Stimulated activated CD8-positive, alpha-beta memory T cell treated with anti-CD3 and anti-CD28 coated beads, Interleukin-7, amount 100 ng/mL, for 24 hours (primary cell): ENCODE measurements at places on chromosomes 2 and 18.

DNA sequence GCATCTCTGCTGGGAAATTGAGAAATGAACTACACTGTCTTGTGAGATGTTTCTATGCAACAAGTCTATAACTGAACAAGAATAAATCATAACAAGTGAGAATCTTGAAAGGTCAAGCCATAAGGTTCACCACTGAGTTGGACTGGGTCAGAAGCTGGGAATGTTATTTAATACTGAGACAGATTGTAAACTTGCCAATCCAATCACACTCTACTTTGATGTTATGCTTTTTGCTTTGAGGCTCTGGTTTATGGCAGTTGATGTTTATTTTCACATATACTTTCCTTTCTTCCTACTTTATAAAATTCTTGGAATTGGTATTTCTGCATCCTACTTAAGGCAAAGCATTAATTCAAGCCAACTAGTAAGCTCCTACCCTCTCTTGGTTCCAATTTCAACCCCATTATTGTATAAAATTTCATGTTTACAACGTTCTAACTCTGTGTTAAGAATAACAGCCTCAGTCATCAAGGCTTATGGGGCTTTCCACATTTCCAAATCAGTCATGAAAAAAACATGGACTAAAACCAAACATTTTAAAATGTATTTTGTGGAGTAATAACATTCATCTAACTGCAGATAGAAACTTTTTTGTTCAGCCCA is 533.4 kb downstream of the NYAP2 start:
- DNase-seq = no peak

DNA sequence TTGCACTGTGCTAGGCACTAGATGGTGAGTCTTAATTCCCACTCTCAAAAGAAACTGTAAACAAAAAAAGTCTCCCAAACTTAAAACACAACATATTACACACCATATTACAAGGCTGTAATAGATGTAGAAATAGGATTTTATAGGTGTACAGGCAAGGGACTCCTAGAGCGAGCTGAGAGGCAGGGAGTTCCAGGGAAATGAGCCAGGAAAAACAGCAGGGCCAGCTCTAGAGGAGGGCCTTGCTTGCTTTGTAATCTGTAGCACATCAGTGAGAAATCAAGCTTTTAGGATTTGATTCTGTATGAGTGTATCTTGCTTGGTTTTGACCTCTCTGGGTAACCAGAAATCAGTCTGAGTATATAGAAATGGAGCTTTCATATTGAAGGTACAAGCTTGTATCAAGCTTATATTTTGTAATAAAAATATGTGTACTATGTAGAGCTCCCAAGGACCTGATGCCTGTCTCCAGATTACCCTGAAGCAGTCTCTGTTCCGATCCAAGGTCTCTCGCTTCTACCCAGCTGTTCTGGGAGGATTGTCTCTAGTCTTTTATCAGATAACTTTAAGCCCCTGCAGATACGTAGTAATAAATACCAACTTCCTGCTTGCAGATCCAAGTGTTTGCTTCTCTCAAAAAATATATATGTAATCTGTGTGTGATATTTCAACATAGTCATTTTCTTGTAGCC is 73.0 kb downstream of the MYO1B start:
- no peak for DNase-seq

DNA sequence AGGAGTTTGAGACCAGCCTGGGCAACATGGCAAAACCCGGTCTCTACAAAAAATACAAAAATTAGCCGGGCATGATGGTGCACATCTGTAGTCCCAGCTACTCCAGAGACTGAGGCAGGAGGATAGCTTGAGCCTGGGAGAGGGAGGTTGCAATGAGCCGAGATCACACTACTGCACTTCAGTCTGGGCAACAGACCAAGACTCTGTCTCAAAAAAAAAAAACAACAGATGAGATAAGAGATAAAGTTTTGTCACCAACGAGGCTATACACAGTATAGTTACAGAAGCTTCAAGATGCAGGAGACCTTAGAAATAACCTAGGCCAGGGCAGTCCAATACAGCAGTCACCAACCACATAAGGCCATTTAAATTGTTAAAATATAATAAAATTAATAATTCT is 9.4 kb downstream of the FAM124B start:
- DNase-seq = no peak

- DNase-seq = no peak
These were observed 79.7 kb downstream of the COBLL1 start for GRCh38 chr2:164761737-164762460.

- no peak for DNase-seq
These were observed 71.3 kb downstream of the PPP1R1C start for GRCh38 chr2:182057002-182057401.

DNA sequence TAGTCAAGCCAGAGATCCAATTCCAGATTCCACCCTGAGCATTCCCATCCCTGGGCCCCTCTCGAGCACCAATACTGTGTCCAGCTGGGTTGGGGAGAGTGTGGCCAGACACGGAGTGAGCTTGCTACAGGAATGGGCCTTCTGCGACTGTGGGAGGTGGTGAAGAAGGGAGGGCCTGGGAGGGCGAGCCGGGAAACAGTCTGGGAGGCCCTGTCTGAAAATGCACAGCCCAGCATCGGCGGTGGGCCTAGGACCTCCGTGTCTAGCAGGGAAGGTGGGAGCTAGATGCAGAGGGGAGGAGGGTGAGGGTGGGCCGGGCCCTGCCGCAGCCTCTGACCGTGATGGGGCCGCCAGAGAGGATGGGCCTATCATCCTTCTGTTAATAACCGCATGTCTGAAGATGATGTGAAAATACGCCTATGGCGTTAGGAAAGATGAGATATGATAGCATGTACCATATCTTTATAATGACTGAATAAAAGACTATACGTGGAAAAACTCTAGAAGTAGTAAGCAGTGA is 1.9 kb upstream of the OTOS start:
- DNase-seq = no peak

DNA sequence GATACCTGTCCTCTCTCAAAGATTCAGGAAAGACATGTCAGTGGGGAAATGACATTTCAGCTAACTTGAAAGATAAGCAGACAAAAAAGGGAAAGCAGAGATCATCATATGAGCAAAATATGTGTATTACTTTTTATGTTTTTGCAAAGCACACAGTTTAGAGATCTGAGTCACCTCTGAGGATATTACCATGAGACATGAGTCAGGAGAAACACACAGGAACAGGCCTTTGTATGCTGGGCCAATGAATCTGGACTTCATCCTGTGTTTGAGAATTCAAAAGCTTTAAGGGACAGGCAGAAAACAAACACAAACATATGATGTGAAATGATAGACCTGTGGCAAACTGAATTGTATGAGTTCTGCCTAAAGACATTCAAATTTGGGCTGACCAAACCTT is 306.0 kb upstream of the EPC2 start:
- DNase-seq = no peak

- no peak for DNase-seq
These were observed 44.0 kb downstream of the TCF4 start for GRCh38 chr18:55544014-55544413.

DNA sequence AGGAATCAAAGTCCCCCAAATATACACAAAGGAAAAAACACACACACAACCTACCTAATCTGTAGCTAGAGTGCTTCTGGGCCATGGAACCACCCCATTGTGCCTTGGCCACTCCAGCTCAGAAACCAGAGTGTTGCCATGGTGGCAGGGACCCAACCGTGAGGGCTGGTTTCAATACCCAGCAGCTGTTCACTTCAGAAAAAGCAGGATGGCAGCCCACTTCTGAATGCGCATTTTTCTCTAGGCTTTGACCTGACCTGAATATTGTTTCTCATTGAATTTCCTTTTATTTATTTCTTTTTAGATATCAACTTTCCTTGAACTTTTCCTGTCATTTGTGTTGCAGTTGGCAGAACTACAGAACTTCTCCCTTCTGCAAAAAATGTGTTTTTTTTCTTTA is 43.0 kb upstream of the EHBP1 start:
- no peak for DNase-seq

DNA sequence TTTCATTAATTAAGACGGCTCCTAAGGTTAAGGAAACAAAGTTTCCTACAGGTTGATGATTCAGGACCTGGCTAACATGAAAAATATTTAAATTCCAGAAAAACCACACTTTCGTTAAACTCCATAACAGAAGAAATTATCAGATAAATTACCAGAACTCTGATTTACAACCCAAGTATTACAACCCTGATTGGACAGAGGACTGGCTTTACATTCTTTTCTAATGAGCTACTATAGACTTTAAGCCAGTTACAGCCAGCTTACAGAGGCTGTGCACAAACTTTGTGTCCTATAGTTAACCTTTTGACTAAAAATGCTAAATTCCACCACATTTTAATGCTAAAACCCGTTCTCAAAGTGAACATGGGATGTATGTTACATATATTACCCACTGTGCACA is 458.6 kb downstream of the KCNJ3 start:
- no peak for DNase-seq

- DNase-seq = no peak
These were observed 43.9 kb upstream of the KCNF1 start for GRCh38 chr2:10867692-10868420.

DNA sequence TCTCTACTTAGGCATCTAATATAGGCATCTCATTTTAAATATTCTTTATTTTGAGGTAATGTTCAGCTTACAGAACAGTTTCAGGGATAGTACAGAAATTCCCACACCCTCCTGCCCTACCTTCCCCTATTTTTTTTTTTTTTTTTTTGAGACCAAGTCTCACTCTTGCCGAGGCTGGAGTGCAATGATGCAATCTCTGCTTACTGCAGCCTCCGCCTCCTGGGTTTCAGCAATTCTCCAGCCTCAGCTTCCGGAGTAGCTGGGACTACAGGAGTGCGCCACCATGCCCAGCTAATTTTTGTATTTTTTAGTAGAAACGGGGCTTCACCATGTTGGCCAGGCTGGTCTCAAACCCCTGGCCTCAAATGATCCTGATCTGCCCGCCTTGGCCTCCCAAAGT is 97.6 kb downstream of the EPB41L5 start:
- DNase-seq = no peak

DNA sequence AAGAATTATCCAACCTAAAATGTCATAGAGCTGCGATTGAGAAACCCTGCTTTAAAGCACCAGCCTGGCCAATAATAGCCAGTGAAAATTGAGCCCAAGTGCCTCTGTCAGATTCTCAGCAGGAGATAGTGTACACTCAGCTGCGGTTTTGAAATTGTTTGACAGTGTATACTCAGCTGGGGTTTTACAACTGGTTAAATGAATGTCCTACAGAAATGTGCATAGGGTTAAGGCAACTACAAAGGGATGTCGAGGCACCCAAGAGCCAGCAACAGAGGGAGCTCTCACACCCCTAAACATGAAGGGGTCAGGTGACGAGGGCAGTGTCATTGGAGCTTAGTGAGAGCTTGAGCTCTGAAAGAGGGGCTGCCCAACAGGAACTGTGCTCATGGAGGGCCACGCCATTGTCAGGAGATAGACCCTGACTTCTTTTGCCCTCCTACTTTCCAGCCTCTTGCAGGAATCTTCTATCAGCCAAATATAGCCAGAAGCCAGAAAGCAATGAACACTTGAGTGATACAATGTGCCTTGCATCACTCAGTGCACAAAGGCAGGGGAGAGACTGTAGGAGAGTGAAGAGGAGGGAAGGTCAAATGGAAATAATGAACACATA is 15.1 kb downstream of the ACTG2 start:
- DNase-seq = no peak

DNA sequence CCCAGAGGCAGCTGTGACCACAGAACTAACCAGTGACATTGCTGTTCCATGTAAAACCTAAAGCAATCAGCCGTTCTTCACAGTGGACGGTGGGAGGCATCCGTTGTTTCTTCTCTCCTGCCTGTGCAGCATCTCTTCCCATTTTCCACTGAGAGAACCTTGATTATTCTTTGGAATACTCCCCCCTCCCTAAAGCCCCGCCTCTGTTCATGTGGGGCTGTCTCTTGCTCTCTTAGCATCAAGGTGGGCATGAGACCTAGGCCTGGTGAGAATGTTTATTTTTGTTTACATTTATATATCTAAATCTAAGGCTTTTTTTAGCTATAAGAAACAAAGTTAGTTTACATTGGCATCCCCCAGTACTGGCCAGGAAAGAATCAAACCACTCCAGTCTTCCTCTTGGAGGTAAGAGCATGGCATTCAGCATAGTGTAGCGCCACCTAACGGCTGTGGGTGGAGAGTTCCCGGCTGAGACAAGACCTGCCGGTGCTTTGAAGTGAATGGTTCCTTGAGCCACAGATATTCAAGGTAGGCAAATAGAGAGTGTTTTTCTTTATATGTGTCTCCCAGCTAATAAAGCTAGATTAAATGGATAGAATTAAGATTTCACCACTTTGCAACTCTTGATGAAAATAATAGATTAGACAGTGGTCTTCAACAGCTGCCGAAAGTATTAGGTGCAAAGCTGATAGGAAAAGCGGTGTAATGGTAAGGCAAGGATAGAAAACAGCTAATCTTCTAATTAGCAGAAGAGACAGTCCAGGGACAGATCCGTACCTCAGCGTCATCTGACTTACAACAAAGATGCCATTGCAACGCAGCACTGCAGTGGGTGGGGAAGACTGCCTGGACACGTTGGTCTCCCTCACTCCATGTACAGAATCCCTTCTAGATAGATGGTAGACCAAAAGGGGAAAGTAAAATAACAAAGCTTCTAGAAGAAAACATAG is 219.6 kb upstream of the RAB12 start:
- DNase-seq = no peak

DNA sequence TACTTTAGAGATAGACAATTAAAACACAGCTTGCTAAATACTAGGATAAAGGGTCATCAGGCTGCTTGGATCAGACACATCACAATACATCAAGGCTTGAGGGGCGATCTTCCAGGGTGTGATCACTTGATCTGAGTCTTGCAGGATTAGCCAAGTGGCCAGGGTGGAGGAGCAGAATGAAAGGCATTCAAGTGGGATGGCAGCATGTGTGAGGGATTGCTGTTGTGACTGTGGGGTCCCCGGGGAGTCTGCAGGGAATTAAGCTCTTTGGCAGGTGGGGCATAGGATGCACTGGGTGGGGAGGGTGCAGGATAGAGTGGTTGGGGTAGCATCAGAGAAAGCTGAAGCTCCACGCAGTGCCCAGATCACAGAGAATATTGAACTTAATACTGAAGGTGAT is 58.0 kb upstream of the TMEM163 start:
- DNase-seq = no peak

- no peak for DNase-seq
These were observed 1254.8 kb upstream of the CHAC2 start for GRCh38 chr2:52512760-52513159.
